ENCODE measurements at places on chromosomes 12 and 14.

DNA sequence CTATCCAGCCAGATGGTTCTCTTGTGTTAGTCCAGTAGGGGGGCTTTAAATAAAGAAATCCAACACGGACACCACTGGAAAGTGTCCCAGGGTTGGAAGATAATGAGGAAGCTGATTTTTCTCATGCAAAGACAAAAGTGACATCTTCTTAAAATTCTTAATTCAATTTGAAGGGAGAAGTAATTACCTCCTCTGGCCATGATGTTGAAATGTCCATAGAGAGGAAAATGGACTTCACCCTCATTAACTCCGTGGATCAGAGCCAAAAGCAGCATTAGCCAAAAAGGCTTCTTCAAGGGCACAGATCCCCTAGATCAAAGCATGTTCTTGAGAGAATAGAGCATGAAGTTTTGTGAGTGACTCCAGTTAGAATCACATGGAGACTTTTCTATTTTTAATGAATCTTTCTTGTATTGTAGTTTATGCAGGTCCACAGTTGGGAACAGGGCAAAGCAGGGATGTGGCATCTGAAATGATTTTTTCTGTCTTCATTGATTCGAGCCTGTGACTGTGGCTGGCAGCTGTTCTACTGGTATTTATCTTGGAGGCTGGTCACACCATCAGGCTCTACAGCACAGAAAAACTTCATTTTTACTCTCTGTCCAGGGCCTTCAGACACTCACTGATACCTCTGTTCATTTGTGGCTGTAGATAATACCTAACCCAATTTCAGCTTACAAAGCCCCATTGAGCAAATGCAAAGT, 1002.5 kb downstream of the AACS start:
- DNase-seq: no peak

- DNase-seq: no peak
These were observed 95.4 kb upstream of the CDKN3 start for GRCh38 chr14:54301359-54301758.

GRCh38 chr14:90534091-90534837, 137.4 kb downstream of the CALM1 start:
- no peak for DNase-seq

GRCh38 chr14:103803661-103804060, 43.7 kb downstream of the PPP1R13B start:
- no peak for DNase-seq

- no peak for DNase-seq
These were observed 15.7 kb upstream of the ESPL1 start for GRCh38 chr12:53252349-53252916.

DNA sequence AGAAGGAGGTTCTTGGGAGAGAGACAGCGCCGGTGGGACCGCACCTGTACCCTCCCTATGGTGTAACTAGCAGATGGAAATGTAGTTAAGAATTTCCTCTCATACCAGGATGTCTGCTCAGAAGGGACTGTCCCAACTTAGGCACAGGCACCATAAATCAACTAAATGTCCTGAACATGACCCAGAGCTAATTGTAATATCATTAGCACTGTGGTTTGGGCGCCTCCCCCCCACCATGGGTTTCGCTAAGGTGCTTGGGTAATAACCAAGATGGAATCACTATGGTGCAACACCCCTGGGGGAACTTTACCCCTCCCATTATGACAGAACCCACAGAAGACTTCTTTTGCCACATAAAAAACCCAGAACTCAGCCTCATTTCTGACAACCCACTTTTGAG, 15.9 kb downstream of the ZNF641 start:
- no peak for DNase-seq

DNA sequence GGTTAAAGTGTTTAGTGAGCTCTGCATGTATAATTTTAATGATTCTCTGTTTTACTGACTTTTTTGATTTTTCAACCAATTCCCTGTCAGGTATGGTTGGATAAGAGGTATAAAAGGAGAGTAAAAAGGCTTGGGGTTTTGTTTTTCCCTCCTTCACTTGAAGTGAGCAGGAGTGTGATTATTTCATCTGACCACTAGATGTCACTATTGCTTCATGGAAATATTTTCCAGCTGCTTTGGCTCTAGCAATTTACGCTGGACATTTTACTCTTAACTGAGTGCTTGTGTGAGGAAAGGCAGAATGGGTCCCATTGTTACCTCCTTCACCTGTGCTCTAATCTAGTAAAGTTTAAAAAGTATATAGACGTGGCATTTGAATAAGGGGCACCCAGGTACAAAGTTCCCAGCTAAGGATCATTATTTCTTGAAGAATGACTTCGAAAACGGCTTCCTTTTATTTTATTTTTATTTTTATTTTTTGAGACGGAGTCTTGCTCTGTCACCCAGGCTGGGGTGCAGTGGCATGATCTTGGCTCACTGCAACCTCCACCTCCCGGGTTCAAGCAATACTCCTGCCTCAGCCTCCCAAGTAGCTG, 66.5 kb downstream of the TBC1D30 start:
- no peak for DNase-seq

GRCh38 chr12:102299731-102300130, 102.1 kb upstream of the PMCH start:
- no peak for DNase-seq

- no peak for DNase-seq
These were observed 157.9 kb downstream of the PELI2 start for GRCh38 chr14:56276108-56276507.

GRCh38 chr12:123269395-123269892, 2.2 kb downstream of the CDK2AP1 start:
- no peak for DNase-seq

DNA sequence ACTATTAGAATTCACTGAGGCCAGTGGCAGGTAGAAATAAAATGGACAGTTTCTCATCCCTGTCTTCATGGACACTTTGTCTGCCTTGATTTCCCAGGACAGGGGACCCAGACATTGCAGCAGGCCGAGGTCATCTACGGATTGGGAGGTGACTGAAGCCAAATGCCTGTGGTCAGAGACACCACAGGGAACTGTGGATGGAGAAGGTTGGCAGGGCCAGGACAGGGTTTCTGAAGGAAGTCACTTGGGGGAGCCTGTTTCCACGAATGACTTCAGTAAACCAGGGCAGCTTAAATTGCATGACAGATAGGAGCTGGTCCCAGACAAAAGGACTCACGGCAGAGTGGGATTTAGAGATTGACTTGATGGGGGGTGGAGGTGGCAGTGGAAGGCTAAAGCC, 224.9 kb downstream of the NTF3 start:
- no peak for DNase-seq

GRCh38 chr12:25719505-25719904, 166.4 kb upstream of the LMNTD1 start:
- no peak for DNase-seq

DNA sequence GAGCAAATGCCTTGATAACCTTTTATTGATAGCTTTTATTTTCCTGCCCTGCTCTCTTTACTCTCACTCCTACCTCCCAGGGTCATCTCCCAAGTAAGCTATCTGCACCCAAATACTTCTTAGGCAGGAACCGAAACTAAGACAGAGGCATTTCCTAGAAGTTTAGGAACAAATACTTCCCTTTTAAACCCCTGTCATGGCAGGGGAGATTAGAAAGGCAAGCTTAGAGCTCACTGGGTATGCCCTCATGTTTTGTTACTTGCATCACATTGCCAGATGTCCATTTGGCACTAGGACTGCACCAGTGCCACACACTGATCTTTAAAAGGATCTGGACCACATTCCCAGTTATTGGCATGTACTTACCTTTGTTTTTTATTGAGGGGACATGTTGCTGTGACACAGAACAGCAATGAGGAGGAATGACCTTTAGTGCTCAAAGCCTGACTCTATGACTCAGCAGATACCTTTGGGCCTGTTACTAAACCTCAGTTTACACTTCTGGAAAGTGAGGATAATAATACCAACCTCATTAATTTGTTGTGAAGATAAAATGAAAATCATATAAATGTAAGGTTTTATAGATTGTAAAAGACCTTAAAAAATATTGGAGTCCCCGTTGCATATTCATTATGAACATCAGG, 40.9 kb upstream of the MBIP start:
- DNase-seq: no peak

DNA sequence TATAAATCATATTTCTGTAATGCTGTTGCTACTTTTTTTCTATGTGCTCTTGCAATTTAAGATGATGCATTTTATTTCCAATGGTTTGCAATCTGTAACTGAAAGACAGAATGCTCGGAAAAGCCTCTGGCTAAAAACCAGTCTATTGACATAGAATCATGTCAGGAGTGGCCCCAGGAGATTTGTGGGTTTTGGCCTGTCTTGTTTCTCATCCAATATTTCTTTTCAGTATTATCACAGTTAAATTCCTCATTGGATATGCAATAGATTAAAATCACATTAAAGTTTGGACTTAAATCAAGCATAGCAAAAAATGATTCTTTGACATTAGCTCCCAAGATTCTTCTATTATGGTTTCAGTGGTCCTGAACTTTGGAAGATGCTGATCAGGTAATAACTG, 19.1 kb upstream of the SLC38A2 start:
- DNase-seq: no peak

GRCh38 chr12:119180380-119181040, 1.8 kb downstream of the HSPB8 start:
- DNase-seq: no peak

- DNase-seq: no peak
These were observed 1.3 kb downstream of the SBNO1 start for GRCh38 chr12:123363390-123363739.

DNA sequence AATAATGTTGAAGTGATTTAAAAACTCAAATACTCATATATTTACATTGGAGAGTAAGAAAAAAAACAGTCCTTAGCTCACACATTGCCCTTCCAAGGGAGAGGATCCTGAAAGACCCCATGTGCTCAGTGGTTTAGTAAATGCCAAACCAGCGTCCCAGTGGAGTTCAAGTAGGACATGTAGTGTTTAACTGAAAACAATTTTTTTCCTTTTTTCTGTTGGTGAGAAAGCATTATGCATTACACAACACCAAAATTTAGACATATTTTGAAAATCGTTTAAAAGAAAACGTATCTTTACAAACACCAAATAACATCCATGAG, 33.6 kb downstream of the UBR7 start:
- no peak for DNase-seq

DNA sequence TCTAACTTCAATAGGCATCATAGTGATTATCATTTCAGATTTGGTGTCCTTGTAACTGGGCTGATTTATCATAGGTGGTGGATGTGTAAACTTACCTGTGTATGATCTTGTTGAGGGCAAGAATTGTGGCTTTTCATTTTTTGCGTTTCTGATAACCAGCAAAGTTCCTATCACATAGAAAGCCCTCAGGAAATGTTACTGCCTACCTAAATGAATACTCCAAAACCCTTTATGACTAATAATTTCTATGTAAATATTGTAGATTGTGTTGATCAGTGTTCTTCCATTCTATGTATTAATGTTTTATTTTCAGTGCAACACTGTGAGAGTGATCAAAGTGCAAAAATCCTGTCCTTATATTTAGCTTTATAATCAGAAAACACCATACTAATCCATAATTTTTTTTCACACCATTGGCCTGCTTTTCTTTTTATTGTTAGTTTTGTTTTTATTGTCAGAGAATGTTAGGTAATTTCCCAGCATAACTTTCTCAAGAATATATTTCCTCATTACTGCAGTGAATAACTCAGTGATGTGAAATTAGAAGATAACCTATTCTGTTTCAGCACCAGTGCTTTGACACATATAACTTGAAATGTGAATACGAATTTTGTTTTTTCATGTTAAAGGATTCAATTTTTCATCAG, 94.1 kb downstream of the GPHN start:
- DNase-seq: no peak

GRCh38 chr12:116722245-116722644, 15.6 kb downstream of the SPRING1 start:
- no peak for DNase-seq

DNA sequence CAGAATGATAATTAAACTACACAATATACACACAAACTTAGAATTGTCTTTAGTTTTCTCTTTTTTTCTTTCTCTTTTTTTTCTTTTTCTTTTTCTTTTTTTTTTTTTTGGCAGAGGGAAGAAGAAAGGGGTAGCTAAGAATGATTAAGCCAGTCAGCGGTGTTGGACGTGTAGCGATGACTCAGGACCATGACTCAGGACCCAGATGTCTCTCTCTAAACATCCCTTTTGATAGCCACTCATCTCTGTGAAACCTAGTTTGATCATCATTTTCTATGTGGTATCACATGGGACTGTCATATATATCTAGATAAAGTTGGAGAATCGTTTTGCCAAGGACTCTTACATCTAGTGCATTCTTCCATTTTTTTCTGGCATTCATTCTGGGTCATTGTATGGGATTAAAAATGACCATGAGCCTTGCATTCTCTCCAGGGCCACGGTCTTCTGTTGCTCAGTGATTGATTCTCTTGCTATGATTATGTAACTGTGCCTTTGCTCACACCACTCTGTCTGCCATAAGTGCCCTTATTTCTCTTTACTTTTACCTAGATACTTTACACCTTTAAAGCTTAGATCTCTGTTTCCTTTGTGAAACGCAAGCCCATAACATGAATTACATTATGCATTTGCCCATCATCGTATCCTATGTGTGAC, 26.6 kb upstream of the NRXN3 start:
- DNase-seq: no peak

GRCh38 chr12:70258605-70259403, 15.6 kb downstream of the CNOT2 start:
- DNase-seq: no peak

GRCh38 chr12:94592080-94592479, 58.3 kb downstream of the TMCC3 start:
- DNase-seq: no peak

DNA sequence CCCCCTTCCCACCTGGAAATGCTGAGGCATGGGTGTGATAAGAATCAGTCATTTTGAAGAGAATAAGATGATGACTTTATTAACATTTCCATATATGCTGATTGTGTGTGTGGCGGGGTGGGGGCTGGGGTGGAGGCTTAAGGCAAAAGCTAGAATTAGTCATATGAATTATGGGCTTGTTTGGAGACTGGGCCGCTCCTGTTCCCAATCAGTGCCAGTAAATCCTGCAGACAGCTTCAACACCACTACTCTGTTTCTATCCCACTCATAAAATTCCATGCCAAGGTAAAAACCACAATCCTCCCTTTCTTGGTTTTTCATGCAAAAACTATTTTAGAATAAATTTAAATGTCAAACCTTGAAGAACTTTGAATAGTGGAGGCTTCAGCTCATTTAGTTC, 29.9 kb upstream of the SLC38A2 start:
- DNase-seq: no peak

- no peak for DNase-seq
These were observed 1.7 kb upstream of the PUS1 start for GRCh38 chr12:131927110-131928079.

DNA sequence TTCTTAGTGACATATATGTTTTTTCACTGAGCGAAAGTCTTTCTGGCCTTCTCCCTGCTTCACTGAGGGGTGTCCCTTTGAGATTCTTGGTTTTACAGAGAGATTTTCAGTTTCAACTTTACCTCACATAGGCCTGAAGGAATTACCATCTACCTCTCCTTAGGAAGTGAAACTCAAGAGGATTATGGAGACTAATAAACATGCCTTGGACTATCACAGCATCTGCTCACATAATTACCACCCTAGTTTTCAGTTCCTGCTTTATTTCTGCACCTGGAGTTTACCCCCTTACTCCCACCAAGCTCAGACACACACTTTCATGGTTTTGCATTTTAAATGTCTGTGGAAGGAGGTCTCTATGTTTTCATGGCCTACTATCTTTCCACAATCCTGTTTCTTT, 118.3 kb upstream of the SCAF11 start:
- DNase-seq: no peak

Measured in cortex of kidney (tissue), 1 donor.